ENCODE measurements at places on chromosomes 12 and 14.
A peak's percentile ranks its signal among the peaks of the same experiment; 100 is the strongest.

DNA sequence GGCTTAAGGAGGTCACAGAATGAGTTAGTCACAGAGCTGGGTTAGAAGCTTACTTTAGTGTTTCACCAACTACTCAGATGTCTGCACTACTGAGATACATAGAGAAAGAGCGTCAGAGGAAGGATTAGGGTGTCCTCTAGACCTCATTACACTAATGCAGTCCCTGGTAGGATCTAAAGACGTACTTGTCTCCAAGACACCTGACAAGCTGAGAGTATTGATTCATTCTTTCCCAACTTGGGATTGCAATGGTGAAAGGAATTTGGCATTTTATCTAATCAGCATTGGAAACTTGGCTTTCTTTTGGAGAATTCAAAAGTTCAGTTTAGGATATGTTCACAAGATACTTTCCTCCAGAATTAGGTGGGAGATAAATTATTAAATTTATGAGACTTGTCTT lies 402.1 kb downstream of the ZFP36L1 start:
- DNase-seq = no peak

GRCh38 chr12:3685830-3686229 lies 67.1 kb downstream of the CRACR2A start:
- no peak for DNase-seq

DNA sequence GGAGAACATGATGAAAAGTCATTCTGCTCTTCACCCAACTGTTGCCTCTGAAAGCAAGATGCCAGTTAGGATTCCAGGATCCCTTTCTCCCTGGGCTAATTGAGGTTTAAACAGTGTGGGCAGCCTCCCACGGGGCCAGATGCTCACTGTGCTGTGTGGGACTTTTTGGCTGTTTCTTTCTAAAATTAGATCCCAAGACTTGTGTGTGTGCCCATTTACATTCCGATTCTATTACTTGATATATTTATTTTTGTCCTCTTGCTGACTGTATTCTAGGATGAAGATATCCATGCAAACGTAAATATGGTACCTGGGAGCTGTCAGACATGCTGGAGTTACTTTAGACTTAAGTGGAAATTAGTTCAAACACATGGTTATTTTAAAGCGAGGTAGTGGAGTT lies 6.2 kb downstream of the IFT43 start:
- DNase-seq = no peak

DNA sequence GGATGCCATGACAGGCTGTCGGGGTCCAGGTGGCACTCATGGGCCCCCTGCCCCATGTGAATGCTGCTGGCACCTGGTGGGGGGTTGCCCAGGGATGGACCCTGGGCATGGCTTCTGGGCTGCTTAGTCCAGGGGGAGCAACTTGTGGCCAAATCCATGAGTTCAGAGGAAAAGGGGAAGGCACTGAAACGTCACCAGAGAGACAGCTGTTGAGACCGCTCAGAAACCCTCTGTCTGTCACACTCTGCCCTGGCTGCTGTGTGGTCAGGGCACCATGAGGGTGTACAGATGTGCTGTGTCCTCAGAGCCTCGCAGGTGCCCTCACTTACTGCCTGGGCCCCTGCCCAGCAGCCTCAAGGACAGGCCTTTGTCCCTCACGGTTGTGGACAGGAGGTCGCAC lies 9.4 kb downstream of the CLBA1 start:
- DNase-seq = no peak

GRCh38 chr12:6753772-6754356 lies 923 bp upstream of the MLF2 start:
- DNase-seq = no peak

GRCh38 chr14:71206123-71206522 lies 298.9 kb downstream of the PCNX1 start:
- no peak for DNase-seq

DNA sequence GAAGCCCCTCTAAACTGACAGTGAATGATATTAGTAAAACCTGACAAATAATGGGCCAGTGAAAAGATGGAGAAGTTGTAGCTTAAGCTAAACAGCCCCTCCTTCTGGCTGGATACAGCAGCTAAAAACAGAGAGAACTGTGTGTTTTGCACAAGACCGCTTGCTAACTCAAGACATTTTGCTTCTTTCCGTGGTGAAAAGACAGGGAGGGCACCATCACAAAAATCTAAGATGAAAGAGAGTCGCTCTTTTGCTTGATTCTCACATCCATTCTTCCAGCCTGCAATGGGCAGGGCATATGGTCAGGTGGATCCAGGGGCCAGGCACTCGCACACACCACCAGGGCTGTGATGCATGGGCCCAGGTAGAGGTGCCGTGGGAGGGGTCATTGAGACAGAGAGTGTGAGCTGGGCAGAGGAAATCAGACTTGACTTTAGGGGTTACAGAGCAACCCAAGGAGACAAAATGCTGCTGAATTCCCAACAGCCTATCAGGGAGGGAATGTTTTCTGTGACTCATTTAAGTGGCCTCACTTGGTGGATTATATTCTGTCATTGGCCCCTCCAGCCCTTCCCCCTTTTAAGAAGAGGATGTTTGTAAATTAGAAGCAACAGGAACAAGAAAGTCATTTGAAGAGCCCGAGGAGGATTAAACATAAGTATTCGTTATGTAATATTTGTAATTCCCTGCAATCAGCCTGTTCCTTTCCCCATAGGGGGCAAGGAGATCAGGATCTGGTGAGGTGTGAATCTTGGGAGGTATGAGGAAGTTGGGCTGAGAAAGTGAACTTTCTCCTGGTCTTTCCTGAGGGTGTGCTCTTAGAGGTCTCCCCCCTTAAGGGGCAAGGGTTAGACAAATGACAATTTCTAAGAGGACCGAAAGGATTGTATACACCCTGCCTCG lies 12.3 kb downstream of the EMP1 start:
- DNase-seq = peak; percentile 26

GRCh38 chr12:71626098-71626497 lies 37.5 kb downstream of the ZFC3H1 start:
- DNase-seq = no peak

DNA sequence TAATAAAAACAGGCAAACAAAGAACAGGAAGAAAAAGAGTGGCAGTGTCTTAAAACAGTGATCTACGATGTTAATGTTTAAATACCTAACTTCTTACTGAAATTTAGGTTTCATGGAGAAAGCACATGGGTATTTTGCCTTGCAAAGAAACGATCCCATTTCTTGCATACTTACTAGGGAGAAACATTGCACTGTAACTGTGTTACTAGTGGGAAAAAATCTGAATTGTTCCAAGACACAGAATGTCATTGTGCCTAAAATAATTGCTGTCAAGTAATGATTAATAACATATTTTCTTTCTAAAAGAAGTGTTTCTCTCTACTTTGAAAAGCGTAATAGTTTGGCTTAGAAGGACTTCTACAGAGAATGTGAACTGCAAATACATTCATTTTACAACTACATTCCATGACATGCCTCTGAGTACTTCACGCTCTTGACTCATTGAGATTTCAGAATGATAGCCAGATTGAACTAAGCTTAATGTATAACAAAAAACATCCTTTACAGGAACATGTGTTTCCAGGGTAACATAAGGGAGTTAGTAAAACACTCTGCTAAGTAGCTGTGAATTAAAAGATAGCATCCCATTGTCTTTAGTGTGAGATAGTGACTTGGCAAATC lies 256.2 kb upstream of the CPNE8 start:
- DNase-seq = no peak

DNA sequence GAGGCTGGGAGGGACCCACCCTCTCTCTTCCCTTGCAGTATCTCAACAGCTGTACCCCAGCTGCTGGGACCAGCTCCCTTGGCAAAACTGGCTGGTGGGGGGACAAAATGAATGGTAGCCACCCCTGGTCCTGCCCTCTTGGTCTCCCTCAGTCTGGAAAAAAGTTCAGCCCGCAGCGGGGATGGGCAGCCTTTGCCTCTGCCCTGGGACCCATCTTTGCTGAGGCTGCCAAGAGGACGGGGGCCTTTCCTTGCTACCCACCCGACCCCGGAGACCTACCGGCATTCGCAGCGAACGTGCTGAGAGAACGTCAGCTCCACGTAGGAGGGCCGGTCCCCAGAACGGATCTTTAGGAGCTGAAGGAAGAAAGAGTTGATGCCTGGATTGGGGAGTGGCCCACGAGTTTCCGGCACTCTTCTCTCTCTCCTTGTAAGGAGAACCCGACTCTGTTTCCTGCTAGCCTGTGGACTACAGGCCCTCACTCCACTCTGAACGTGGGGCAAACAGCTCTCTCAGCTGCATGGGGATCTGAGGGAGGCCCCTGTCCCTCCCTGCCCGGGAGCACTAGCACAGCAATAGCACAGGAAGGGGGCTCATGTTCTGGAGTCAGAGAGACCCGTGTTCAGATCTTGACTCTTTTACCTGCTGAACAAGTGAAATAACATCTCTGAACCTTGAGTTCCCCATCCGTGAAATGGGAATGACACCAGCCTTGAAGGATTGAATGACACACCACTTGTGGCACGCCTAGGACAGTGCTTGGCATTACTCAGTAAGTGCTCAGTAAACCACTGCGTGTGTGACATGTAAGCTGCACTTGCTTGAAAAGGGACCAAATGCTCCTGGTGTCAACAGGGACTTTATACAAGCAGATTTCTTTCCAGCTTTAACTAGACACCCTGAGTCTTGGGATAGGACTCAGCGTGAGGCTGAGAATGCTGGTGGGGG lies 6.9 kb downstream of the PGF start:
- DNase-seq = peak; percentile 36

- no peak for DNase-seq
Measured at GRCh38 chr12:7004287-7004803, 13.9 kb downstream of the LPCAT3 start.

GRCh38 chr14:77221241-77221871 lies 39.8 kb downstream of the TMEM63C start:
- DNase-seq = no peak

GRCh38 chr12:47383942-47384341 lies 304.2 kb upstream of the AMIGO2 start:
- DNase-seq = no peak

DNA sequence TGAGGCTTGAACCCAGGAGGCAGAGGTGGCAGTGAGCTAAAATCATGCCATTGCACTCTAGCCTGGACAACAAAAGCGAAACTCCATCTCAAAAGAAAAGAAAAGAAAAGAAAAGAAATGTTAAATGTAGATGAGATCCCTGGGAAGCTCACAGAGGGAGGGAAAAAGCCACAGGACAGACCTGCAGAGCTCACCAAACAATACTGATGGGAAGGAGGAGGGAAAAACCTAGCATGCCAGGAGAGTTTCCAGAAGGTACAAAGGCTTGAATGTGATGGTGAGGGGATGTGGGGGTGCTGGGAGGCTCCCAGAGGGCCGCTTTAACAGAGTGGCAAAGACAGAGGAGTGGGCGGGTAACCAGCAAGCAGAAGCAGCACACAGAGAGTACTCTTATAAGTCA lies 72.3 kb downstream of the PTPN21 start:
- DNase-seq = peak; percentile 75

DNA sequence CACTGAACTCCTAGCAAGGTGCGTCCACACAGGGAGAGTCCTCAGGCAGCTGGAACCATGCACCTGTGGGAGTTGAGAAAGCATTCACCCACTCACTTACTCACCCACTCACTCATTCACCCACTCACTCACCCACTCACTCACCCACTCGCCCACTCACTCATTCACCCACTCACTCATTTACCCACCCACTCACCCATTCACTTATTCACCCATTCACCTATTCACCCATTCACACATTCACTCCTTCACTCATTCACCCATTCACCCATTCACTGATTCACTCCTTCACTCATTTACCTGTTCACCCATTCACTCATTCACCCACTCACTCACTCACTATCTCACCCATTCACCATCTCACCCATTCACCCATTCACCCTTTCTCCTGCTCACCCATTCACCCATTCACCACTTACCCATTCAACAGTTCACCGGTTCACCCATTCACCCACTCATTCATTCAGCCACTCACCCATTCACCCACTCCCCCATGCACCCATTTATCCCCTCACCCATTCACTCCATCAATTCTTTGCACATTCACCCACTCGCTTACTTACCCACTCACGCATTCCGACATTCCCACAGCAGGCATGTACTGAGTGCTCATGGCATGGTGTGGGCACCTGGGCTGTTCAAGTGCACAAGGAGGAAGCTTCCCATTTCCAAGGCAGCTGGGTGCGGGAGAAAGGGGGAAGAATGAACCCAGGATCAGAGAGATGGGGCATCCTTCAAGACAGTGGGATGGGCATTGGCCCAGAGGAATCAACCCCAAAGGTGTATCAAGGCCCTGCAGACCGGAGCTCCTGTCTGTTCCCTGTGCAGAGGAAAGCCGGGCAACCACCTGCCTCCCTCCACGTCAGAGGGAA lies 135.2 kb upstream of the C14orf180 start:
- no peak for DNase-seq

DNA sequence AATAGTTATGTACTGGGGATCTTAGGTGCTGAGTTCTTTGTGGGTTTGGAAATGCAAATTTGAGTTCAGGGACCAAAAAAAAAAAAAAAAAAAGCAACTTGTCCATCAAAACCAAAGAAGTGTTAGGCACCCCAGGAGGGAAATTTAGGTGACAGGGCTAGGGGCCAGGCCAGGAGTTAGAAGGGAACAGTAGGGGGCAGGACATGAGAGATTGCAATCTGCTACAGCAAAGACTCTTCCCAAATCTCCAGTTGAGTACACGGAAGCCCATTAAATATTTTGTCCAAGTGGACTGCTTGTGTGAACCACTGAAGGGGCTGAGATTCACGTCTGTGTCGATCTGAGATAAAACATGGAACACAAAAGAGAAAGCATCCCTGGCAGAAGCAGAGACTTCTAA lies 52.8 kb downstream of the TSPAN19 start:
- DNase-seq = no peak

DNA sequence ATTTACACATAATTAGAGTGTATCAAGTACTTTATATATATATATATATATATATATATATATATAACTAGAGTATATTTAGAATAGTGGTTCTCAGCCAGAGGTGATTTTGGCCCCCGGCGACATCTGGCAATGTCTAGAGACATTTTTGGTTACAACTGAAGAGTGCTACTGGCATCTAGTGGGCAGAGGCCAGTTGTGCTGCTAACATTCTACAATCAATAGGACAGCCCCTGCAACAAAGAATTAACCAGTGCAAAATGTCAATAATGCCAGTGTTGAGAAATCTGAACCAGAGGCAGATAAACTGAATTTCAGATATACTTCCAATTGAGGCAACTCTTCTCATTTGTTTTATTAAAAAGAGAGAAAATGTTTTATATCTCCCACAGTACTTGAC lies 8.9 kb downstream of the GTF2A1 start:
- DNase-seq = no peak

GRCh38 chr14:98347686-98348085 lies 924.3 kb downstream of the BCL11B start:
- no peak for DNase-seq

DNA sequence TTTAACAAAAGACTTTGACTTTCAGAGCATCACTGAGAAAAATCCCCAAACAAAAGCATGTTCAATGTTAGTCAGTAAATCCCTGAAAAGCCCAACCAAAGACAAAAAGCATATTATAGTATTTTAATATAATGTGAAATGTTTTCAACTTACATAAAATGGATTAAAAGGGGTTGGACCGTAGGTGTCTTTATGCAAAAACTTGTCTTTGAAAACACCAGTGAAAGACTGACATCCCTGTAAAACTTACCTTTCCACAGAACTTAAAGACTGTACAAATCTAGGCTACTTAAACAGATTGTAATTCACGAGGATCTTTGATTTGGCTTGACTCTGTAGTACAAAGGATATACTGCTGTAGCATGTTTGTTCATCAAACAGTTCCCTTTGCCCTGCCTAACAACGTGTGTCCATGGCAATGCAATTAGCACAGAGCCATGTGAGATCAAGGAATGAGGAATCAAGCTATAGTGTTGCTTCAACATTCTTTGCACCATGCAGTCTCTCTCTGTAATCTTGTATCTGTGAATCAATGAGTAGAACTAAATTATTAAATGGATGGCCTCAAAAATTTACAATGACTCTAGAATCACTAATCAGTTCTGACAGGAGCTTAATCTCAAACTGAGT lies 138.5 kb upstream of the SYT1 start:
- no peak for DNase-seq

All from H7 (cell line).